ENCODE measurements at places on chromosomes 1 and 21. TPM values are rescaled to one million over a fixed set of nuclear protein-coding genes. Genes with fewer than 3 reads are reported as not detected.

GRCh38 chr21:45502600-45502999, 39.6 kb downstream of the SLC19A1 start:
- H3K27ac ChIP-seq, result no peak overlapping the region
- H3K4me1 ChIP-seq, result no peaks in the 10 kb centered on the region
- DNase-seq, result no peak

- DNase-seq, result no peak
- no peak overlapping the region for H3K27ac ChIP-seq
- no peaks in the 10 kb centered on the region for H3K4me1 ChIP-seq
Measured at GRCh38 chr21:21712748-21713520, 714.7 kb downstream of the NCAM2 start.

DNA sequence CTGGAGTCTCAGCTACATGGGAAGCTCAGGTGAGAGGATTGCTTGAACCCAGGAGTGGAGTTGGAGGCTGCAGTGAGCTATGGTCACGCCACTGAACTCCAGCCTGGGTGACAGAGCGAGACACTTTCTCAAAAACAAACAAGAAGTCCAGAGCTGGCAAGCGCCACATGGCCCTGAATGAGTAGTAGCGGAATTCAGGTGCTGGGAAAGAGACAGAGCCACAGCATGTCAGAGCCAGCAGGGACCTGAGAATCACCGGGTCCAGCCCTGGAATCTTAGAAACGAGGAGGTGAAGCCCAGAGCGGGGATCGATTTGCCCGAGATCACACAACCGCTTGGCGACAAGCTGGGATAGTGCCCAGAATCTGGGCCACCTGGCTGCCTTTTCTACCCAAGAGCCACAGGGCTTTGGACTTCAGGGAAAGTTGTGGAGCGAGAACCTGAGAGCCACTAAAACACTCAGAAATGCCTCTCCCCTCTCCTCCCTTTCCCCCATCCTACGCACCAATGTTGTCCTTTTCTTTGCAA, 9.8 kb downstream of the ARL8A start:
- H3K27me3 ChIP-seq, result no peaks in the 10 kb centered on the region
- H3K4me3 ChIP-seq, result no peak overlapping the region
- no peak overlapping the region for H3K27ac ChIP-seq
- H3K4me1 ChIP-seq, result peaks cover 7% of the 10 kb centered on the region

GRCh38 chr1:47767741-47768100, 229.5 kb downstream of the TRABD2B start:
- H3K27me3 ChIP-seq, result no peaks in the 10 kb centered on the region
- no peaks in the 10 kb centered on the region for H3K4me1 ChIP-seq
- DNase-seq, result no peak

- no peak overlapping the region for H3K4me3 ChIP-seq
- H3K36me3 ChIP-seq, result no peaks in the 10 kb centered on the region
- no peak for DNase-seq
- H3K27me3 ChIP-seq, result no peaks in the 10 kb centered on the region
- no peaks in the 10 kb centered on the region for H3K4me1 ChIP-seq
Measured at GRCh38 chr1:147822292-147822691, 61.9 kb upstream of the GJA5 start.

DNA sequence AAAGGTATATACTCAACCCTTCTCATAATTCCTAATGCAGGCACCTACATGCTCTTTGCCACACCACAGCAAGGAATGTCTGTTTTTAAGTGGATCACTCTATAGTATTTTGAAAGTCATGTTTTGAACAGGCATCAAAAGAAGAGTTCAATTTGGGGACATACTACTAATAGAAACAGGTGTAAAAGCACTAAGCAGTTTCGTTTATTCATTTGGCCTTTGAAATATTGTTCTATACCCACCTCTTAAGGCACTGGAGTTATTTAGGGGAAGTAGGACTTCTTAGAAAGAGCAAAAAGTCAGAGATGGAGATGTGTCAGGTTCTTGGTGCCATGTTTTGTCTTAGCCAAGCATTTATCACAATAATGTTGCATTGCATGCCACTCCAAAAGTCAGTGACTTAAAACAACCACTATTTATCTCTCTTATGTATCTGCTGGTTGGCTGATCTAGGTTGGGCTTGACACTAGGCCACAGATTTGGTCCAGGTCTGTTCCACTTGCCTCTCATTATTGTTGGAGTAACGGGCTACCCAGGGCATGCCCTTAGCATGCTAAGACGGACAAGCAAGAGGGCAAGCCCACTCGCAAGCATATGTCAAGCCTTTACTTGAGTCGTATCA, 107.5 kb downstream of the RGL1 start:
- no peaks in the 10 kb centered on the region for H3K36me3 ChIP-seq
- no peak overlapping the region for H3K27ac ChIP-seq
- no peak for DNase-seq
- no peak overlapping the region for H3K4me3 ChIP-seq

The ASPM gene
- 0.01 TPM for polyA plus RNA-seq

The TFF3 gene
- polyA plus RNA-seq, result not detected

All from CD4-positive, alpha-beta memory T cell (primary cell).